ENCODE measurements at places on chromosomes 3 and 15.

DNA sequence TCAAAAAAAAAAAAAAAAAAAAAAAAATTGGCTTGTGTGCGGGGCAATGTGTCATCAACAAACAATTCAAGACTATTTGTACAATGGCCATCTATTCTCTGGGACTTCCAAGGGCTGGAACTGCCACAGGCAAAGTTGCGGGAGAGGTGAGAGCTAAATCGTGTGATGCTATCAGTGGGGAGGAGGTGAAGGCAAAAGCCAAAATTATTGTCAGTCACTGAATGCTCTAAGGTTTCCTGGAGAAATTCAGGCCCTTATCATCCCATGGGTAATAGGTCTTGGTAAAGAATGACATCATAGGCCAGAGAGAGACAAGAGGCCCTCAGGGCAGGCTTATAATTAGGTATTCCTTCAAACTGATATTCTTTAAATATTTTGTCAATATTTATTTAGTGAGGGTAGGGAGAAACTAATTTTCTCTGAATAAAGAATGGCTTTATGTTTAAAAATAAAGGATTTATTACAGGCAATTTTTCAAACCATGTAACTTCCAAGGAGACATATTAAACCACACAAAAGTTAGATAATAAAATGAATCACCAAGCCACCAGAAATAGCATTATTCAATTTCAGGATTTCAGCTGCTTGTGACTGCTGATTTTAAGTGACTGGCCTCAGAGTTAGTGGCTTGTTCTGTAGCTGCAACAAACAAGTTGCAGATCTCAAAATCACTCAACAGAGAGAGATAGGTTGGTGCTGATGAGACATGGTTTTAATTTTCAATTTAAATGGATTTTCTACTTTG, 226.3 kb upstream of the MRPL3 start:
- no peak for DNase-seq

DNA sequence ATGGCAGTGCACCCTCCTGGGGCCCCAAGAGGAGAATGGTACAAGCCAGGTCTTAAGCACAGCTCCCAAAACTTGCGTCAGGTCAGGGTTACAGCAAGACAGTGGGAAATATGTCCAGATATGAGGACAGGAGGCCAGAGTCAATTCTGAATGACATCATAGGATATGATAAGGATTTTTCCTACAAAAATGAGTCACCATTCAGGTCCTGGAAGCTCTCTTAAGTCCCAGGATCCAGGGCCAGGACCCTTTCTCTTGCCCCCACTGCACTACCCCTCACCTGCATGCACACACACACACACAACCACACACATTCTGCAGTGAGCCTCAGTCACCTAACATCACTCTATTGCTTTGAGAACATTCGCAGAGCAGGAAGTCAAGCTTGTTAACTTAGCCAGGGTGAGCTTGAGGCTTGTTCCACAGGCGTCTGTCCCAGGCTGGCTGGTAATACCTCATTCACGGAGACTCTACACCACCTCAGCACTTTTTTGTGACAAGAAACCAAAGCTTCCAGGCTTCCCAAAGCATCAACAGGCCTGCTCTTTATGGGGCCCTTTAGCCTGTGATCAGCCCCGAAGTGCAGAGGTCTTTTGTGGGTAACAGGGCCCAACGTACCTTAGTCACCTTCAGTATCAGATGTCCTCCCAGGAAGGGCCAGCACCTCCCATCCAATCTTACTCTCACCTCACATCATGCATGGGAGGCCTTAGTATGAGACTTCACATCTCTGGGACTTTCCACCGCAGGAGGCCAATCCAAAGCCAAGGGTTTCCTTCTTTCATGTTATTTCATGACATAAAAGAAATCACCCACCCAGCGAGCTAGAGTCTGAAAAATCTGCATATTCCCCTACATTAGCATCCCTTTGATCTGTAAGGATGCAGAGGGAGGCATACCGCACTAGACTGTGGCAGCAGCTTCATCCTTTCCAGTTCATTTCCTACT, 74.0 kb upstream of the LIPC start:
- DNase-seq, result no peak

- no peak for DNase-seq
These were observed 299.1 kb upstream of the MCTP2 start for GRCh38 chr15:93932164-93932776.

DNA sequence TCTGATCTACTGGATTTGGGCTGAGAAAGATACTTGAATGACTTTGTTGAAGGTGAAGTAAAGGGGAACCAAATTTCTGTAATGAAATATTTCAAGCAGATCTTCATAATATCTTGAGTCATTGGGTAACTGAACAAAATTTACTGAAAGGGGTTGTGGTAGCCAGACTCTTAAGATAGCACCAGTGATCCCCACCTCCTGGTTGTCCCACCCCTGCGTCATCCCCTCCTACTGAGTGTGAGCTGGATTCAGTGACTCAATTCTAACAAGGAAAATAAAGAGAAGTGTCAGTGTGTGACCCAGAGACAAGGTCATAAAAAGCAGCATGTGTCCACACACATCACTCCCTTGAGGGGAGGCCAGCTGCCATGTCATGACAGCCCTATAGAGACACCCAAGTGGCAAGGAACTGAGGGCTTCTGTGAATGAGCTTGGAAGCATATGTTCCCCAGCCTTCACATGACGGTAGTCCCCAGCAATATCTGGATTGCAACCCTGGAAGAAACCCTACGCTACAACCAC, 107.1 kb downstream of the MECOM start:
- no peak for DNase-seq

- no peak for DNase-seq
These were observed 146.1 kb upstream of the SLC24A5 start for GRCh38 chr15:47974724-47975123.

DNA sequence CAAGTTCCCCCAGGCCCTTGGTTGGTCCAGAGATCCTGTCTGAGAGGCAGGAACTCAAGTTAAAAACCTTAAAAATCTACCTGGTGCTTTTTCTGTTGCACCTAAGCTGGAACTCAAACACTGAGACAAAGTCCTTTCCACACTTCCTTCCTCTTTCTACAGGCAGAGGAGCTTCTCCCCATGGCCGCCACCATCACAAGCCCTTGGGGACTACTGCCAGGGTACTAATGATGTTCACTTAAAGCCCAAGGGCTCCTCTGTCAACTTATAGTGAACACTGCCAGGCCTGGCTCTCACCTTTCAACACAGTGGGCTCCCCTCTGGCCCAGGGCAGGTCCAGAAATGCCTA, 26.0 kb downstream of the TM4SF18 start:
- DNase-seq, result no peak
